ENCODE measurements at places on chromosomes 1 and 21.
A peak's percentile ranks its signal among the peaks of the same experiment; 100 is the strongest.

DNA sequence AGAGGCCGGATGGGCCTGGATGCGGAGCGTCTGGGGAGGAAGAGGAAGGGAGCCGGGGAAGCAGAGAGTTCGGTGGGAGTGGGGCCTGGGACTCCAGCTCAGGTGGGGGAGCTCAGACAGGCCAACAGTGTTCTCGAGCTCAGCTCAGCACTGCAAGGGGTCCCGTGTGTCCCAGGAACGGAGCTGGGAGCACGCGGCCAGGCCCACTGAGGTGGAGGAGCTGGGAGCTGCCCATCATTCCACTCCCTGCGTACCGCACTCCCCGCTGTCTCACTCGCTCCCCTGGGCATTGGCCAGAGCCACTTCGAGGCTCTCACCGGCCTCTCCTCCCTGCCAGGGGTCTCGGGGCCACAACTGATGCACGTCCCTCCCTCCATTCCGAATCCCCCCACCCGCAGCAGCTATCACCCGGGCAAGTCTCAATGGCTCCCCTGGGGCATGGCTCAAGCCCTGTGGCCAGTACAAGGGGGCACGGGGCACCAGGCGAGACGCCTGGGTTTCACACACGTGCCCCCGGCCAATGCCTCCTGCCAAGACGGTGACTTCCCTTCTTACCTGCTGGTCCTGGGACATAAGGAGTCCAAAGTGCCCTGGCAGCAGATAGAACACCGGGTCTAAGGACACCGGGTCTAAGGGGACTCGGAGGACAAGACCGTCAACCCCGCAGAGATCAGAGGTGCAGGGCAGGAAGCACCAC, 30.3 kb upstream of the COL6A2 start:
- no peak for DNase-seq

DNA sequence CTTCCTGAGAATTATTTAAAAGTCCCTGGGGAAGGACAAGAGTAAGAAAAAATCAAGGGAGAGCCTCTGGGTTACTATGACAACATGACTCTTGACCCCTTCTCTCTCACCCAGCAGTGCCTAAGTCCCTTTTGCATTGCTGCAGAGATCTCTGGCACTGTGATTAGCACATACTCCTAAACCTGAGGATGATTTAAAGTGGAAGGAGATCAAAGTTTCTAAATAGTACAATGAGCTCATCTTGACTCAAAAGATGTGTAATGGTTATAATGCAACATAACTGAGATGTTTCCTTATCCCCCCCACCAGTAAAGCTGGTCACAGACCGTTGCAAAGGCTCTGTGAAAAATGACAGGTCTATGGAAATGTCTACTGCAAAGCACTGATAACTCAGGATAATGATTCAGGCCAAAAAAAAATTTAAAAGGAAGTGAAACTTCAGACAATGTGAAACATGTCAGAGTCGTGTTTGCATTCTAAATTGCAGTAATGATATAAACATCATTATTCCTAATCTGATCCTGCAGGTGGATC, 519.2 kb downstream of the KIF26B start:
- no peak for DNase-seq

DNA sequence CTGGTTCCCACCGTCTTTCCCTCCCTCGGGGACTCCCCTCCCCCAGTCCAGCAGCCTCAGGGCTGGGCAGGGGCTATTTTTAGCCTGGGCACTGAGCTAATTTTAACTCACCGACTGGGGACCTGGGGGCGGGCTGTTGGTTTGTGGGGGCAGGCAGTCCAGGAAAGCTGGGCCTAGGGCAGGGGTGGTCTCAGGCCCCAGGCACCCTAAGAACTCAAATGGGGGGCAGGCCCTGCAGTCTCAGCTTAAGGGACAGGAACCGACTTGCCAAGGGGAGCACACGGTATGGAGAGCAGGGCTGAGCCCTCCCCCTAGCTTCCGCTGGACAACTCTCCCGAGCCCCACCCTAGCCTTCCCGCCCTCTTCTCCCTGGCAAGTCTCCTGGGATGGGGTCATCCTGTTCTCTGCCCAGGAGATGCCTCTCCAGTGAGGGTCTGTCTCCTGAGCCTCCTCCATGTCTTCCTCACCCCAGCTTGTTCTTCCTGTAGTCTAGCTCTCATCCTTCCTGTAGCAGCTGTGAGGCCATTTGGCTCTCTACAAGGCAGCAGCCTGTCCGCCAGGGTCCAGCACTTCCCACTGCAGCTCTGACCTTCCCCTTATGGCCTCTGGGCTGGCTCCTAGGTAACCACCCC, 10.1 kb downstream of the MEF2D start:
- DNase-seq: no peak

DNA sequence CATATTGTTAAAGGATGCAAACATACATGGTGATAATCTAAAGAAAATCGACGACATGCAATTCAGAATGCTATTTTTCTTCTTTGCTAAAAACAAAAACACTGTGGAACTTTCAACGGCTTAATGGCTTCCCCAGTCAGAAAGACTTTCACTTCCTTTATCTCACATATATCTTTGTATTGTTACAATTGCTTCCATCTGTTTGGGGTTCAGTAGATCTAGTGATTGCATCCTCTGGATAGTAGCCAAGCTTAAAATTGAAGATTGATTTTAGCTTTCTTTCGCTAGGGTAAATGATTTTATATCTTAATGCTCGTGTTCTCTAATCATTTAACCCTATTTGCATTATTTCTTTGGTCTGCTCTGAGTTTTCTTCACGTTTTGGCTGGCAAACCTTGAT, 31.8 kb upstream of the ADAMTS1 start:
- DNase-seq: no peak

DNA sequence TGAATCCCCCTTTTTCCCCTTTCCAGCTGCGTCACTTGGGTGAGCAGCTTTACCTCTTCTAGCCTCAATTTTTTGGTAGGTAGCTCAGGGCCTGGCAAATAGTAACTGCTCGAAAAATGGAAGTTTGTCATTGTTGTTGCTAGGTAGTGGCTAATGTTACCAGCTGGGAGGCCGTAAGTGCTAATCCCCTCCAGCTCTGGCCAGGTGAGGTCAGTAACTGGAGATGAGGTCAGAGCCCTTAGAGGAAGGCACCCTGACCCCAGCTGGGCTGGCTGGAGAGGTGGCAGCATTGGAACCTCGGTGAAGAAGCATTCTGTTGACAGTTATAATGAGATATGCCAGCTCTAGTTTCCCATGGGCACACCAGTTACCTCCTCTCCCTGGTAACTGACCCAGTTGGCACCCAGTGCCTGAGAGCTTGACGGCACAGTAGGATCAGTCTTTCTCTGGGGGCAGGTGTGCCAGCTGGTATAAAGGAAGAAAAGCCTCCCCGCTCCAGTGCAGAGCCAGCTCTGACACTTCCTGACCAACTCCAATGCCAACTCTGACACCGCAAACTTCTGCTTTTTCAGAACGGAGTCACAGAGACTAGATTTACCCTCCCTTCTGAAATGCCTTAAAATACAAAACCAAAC, 35.0 kb upstream of the SLC2A1 start:
- DNase-seq: no peak

GRCh38 chr21:33196941-33197374, 32.8 kb upstream of the IFNAR2 start:
- peak; percentile 41 for DNase-seq

DNA sequence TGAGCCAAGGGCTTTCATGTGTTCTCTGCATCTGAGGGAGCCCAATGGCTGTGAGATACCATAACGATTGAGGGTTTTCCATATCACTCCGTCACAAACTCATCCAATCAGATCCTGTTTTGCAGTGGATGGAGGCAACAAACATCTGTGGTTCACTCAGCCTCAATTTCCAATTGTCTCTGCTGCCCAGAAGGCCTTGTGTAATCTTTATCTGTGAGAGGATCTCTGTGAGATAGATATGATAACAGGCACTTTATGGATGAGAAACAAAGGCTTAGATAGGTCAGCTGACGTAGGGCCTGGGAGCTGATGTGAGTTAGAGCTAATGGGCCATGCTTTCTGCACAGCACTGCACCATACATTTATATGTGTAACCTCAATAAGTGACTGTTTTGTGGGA, 3.3 kb upstream of the MTARC1 start:
- DNase-seq: no peak

DNA sequence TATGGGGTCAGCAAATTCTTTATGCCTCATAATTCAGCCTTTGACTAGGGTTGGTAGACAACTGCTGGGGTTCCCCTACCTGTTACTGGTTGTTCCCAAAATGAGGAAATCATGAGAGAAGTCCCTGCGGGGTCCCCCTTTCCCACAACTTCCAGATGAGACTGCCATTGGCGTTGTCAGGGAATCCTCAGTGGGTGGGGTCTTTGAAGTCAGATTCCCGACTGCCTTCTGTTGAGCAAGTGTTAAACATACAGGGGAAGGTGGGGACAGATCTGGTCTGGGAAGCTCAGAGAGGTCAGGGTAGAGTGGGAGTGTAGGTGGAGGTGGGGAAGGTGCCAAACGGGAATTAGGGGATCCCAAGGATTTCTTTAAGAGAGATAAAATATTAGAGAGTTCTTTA, 14.7 kb downstream of the HSD3B2 start:
- DNase-seq: no peak

Measured in activated CD4-positive, alpha-beta T cell treated with anti-CD3 and anti-CD28 coated beads, Interleukin-2, amount 50 U/mL, for 48 hours (primary cell).